Urinary bladder (tissue), 4 donors: ENCODE measurements at places on chromosomes 11 and 22. TPM values are rescaled to one million over a fixed set of nuclear protein-coding genes. Genes with fewer than 3 reads are reported as not detected.

The LGALS12 gene
- 0.48 TPM for total RNA-seq

The TMA7B gene
- 0.26 TPM for total RNA-seq

The SLC22A24 gene
- total RNA-seq, result not detected

The GAL3ST1 gene
- 0.63 TPM for total RNA-seq

The RIMBP3B gene
- 0.11 TPM for total RNA-seq

The SMC1B gene
- total RNA-seq, result 0.16 TPM

The NRGN gene
- total RNA-seq, result 0.37 TPM

The DSCAML1 gene
- total RNA-seq, result 2.0 TPM

The SIPA1 gene
- total RNA-seq, result 16.0 TPM

The UPK3A gene
- total RNA-seq, result 88.9 TPM

The SLC7A4 gene
- 0.42 TPM for total RNA-seq

The SHANK3 gene
- total RNA-seq, result 8.1 TPM

The KCNK7 gene
- total RNA-seq, result 0.63 TPM

The ABTB2 gene
- total RNA-seq, result 3.2 TPM

The LRRC55 gene
- 0.53 TPM for total RNA-seq

The INS gene
- total RNA-seq, result not detected

The RFPL3 gene
- total RNA-seq, result not detected

The GUCY1A2 gene
- 58.5 TPM for total RNA-seq

The MAPK8IP2 gene
- total RNA-seq, result 1.2 TPM

The FOLR2 gene
- total RNA-seq, result 19.6 TPM

The TNNT3 gene
- total RNA-seq, result 61.6 TPM

The ROBO3 gene
- total RNA-seq, result 18.0 TPM

The HPX gene
- 1.1 TPM for total RNA-seq

The DERL3 gene
- 0.74 TPM for total RNA-seq

The CHCHD10 gene
- 3.6 TPM for total RNA-seq

The ART1 gene
- total RNA-seq, result not detected

The TMEM151A gene
- 0.32 TPM for total RNA-seq

The CHRM1 gene
- 0.53 TPM for total RNA-seq

The TBX10 gene
- total RNA-seq, result not detected

The APOL4 gene
- total RNA-seq, result 33.9 TPM

The PHOX2A gene
- 0.90 TPM for total RNA-seq

The MYEOV gene
- total RNA-seq, result not detected

The MMP13 gene
- total RNA-seq, result not detected
